ENCODE measurements at places on chromosomes 13 and 19.

- no peak for DNase-seq
Measured at GRCh38 chr13:61215601-61216000, 200.0 kb downstream of the PCDH20 start.

GRCh38 chr19:14758816-14759215 lies 19.5 kb downstream of the ADGRE2 start:
- DNase-seq: no peak

- no peak for DNase-seq
Measured at GRCh38 chr13:68030152-68030809, 800.1 kb upstream of the PCDH9 start.

- DNase-seq: no peak
Measured at GRCh38 chr19:49200238-49200862, 42.8 kb downstream of the TRPM4 start.

- DNase-seq: no peak
Measured at GRCh38 chr19:17359905-17360800, 17.0 kb downstream of the PLVAP start.

DNA sequence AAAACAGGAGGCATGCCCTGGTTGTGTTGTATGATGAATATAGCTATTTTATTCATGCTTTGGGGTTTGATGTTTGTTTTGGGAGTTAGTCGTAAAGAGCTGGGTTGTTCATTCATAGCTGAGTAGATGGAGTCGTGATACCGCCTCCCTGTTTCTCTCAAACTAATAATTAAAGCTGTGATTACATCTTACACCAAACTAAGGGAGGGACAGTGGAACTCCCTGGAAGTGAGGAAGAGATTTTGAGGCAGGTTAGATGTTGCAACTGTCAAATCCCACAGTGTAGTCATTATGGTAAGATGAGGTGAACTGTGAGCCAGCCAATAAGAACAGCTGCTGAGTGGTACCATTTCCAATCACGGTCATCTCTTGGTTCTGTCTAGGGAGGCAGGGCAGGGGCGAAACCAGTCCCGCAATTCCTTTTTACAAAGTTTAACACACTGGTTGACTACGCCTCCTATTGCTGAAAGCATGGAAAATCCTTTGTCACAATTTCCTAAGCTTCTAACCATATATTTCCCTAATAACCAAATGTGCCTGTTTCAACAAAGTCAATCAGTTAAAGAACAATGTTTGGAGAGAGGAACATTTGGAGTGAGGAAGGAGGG lies 207.6 kb upstream of the SERP2 start:
- no peak for DNase-seq
